ENCODE measurements at places on chromosomes 6 and 20. TPM values are rescaled to one million over a fixed set of nuclear protein-coding genes. Genes with fewer than 3 reads are reported as not detected.

- H3K4me3 ChIP-seq: no peak overlapping the region
- no peak for DNase-seq
- H3K4me1 ChIP-seq: no peaks in the 10 kb centered on the region
- no peak overlapping the region for H3K27ac ChIP-seq
- H3K36me3 ChIP-seq: no peaks in the 10 kb centered on the region
- H3K27me3 ChIP-seq: no peaks in the 10 kb centered on the region
These were observed 107.9 kb upstream of the MLIP start for GRCh38 chr6:54003316-54003715.

DNA sequence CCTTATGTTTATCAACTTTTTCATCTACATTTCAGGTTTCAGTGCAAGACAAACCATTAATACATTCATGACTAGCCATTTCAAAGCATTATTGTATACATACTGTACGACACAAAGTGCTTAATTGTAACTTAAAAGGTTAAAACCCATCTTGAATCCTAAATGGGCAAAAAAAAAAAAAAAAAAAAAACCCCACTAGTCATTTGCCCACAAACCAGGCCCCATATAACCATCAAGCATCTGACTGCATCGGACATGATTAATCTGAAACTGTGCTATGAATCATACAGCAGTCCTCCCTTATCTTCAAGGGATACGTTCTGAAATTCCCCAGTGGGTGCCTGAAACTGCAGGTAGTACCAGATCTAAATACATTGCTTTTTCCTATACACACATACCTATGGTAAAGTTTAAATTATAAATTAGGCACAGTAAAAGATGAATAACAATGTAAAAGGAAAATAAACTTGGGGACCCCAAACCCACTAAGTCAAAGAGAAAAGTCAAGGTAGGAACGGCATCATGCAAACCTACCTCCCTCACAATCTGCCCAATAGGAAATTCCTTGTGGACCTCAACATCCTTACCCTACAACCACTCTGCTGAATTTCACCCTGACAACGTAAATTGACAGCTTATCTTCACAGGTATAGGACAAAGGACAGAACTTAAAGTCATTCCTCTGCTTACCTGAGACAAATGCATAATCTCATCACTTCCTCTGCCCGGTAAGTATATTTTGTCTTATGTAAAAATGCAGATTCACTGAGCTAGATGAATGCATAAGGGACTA is 14.3 kb downstream of the B4GALT5 start:
- no peak for DNase-seq
- H3K4me3 ChIP-seq: no peak overlapping the region
- peaks cover 3% of the 10 kb centered on the region for H3K36me3 ChIP-seq
- peaks cover 41% of the 10 kb centered on the region for H3K4me1 ChIP-seq
- H3K27me3 ChIP-seq: no peaks in the 10 kb centered on the region

GRCh38 chr6:40352006-40352405 is 235.2 kb downstream of the LRFN2 start:
- H3K4me3 ChIP-seq: no peak overlapping the region
- H3K27ac ChIP-seq: no peak overlapping the region
- no peaks in the 10 kb centered on the region for H3K27me3 ChIP-seq
- no peaks in the 10 kb centered on the region for H3K36me3 ChIP-seq
- no peaks in the 10 kb centered on the region for H3K4me1 ChIP-seq

DNA sequence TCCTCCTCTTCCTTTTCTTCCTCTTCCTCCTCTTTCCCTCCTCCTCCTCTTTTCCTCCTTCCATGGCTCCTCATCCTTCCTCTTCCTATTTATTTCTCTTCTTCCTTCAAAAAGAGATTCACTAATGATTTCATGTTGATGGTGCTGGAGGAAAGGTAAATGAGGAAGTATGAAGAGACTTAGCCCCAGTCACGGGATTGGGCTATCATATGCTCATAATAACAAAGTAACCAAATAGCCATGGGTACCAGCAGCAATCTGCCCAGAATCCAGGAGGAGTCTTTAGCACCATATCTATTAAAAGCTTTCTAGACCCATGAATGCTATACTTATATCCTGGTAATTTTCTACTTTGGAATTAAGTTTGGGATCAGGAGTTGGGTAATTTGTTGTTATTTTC is 910.9 kb upstream of the MAP3K7 start:
- H3K4me1 ChIP-seq: no peaks in the 10 kb centered on the region
- no peak overlapping the region for H3K27ac ChIP-seq
- H3K4me3 ChIP-seq: no peak overlapping the region
- no peak for DNase-seq
- H3K36me3 ChIP-seq: no peaks in the 10 kb centered on the region

Gene RSPO3
- polyA plus RNA-seq: 4.8 TPM

Gene TOMM34
- polyA plus RNA-seq: 21.8 TPM

Measured in large intestine (tissue), 12 donors.